ENCODE measurements at places on chromosomes 11 and 22.

DNA sequence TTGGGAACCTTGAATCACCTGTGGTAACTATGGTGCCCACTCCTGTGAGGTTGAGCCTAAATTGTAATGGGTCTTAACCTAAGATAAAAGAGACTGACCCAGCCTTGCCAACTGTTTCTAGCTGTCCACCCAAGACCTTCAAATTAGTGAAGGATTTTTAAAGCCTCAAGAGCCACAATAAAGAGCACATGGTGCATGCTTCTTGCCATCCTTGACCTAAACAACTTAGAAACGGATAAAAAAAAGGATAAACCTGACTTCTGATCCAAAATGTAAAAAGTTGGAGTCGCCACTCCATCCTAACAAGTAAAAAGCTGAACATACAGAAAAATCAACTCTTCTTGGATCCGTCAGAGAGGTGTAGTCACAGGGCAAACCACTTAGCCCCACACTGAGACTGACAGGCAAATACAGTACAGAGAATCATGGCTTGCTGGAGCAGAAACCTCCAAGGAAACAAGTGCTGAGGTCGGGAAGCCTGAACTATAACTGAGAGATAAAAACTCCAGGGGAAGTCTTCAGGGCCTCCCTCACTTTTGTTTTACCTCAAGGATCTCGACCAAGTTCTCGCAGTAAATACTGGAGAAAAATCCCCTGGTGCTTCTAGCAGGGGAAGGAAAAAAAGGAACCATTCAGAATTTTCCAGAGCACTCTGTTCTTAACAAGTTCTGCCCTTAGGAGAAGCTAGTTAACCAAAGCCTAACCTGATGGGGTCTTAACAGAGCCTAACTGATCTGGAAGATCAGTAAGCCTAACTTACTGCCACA, 16.3 kb downstream of the ENTHD1 start:
- no peak for DNase-seq

DNA sequence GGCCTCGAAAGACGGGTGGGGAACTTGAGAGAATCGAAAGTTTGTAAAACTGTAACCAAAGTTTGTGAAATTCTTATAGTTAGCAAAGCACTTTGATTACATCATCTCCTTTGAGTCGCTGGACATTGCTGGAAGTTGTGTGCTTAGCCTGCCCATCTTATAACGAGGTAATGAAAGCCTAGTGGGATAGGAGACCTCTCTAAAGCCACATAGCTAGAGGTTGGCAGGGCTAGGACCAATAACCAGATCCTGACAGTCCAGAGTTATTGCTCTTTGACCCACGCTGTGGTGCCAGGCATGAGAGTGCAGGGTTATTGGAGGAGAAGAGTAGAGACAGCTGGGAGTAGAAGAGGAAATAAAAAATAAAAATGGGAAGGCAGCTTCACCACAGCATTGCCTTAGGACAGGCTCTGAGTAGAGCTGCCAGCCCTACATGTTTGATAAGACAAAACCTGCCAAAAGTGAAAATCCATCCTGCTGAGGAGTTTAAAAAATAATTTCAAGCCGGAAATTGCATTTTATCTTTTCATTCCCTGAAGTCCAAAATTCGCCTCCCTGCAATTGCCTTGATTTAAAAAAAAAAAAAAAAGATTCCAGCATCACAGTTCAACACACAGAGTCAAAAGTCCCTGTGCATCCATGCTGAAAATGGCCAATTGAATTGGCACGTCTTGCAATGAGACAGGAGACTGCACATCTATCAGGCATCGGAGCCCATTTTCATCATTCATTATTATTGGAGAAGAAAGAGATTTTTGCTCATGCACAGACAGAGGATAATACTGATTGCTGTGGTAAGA, 225.5 kb upstream of the POU2AF2 start:
- no peak for DNase-seq

GRCh38 chr11:94455861-94456260, 37.8 kb downstream of the MRE11 start:
- no peak for DNase-seq

- DNase-seq: no peak
Observed at GRCh38 chr22:39647836-39648629, 77.5 kb downstream of the CACNA1I start.

DNA sequence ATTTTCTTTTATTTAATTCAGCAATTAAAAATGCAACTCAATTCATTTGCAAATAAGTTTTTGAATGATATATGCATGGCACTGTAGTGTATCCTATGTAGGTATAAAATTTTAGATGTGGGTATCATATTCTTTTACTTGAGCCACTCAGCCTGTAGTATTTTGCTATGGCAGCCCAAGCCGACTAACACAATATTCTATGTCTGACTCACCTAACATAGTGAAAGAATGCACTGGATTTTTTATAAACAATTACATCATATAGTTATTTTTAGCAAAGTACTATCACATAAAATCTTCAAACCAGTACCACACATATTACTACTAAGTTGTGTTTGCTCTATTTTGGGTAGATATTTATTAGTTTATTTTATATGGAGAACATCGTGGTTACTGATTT, 21.9 kb upstream of the GRIA4 start:
- DNase-seq: no peak

- no peak for DNase-seq
Observed at GRCh38 chr11:122179961-122180834, 64.2 kb upstream of the BLID start.

- no peak for DNase-seq
Observed at GRCh38 chr11:2549491-2549875, 104.7 kb downstream of the KCNQ1 start.

DNA sequence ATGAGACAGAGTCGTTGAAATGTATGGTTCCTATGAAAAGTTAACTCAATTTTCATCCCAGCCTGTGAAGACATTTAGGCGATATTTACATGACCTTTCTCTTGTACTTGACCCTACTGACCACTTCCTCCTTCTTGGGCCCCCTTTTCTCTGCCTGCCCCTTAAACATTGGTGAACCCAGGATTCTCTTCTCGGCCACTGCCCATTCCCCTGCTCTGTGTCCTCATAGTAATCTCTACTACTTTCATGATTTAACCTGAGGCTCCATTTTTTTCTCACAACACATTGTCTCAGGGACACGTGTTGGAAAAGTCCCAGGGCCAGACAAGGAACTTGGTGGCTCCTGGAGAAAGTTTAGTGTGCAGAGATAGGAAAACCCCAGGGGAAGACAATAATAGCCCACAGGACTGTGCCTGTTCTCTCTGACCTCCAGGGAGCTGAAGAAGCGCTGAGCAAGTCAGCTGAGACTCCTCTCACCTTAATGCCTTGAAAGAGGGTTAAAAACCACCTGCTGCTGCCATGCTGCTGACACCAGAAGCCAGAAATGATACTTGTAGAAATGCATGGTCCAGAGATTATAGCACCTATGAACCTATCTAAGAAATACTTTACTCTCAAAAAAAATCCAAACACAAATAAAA, 42.5 kb upstream of the SPATA19 start:
- no peak for DNase-seq
